Cortex of kidney (tissue), 1 donor: ENCODE measurements at places on chromosomes 2 and 18.

GRCh38 chr18:5894611-5895298 lies 567 bp downstream of the TMEM200C start:
- DNase-seq = no peak

DNA sequence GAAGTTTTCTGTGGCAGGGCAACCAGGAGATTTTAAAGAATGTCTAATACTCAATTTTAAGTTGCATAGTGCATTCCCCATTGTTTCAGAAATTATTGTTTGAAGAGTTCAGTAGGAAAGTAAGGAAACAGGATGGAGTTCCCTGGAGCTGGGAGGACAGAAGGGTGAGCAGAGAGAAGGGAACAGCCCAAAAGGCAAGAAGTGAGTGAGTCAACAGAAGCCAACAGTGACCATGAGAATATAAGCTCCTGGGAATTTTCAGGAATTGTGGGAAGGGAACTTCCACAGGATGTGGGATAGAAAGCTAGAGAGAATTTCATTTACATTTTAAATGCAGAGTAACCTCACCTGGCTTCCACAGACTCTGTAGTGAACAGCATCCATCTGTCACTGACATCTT lies 268.1 kb upstream of the ATP5MC3 start:
- no peak for DNase-seq

- no peak for DNase-seq
These were observed 316.2 kb downstream of the CDH2 start for GRCh38 chr18:27860701-27861107.

DNA sequence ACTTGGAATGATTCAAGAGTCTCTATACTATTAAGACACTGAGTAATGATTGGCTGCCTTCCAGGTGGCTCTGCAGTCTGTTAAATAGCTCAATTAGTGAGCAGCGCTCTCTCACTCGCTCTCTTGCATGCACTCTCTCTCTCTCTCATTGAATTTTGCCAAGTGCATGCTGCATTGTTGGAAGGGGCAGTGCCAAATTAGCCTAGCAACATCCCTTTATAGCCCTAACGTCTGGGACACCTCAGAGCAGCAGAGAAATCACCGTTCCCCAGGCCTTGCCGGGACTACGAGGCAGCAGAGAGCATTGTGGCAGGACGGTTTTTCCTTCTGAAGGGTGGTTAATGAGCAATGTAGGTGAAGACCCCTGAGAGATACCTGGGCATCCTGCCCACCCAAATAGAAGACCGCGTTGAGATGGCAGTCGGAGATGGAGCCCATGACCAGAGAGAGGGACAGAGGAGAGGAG lies 447.6 kb upstream of the POU3F3 start:
- DNase-seq = no peak

GRCh38 chr2:225270053-225270452 lies 129.5 kb upstream of the NYAP2 start:
- no peak for DNase-seq

GRCh38 chr2:26758790-26759321 lies 5.2 kb upstream of the SLC35F6 start:
- DNase-seq = no peak

DNA sequence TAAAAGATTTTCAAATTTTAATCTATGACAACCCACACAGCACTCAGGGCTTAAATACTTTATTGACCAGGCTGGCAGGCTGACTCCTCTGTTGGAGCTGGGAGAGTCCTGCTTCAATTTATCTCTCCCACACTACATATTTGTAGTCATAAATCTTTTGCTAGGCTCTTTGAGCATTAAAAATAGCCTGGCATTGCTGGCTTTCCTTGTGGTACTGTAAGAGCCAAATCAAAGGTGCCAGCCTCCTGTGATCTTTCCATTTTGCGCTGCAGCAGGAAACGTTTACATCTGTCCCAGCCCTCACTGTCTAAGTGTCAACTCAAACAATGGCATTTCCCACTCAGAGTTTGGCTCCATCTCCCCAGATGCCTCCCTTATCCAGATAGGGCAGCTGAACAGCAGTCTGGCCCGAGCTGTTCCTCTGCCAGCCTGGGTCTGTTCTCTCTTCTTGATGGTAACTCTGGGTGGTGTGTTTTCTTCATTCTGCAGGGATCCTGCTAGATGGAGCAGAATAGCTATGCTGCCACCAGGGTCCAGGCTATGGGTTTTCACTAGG lies 62.1 kb downstream of the LRRTM1 start:
- no peak for DNase-seq
